ENCODE measurements at places on chromosomes 13 and 19.

- DNase-seq: no peak
Observed at GRCh38 chr13:22014469-22014868, 343.6 kb downstream of the FGF9 start.

DNA sequence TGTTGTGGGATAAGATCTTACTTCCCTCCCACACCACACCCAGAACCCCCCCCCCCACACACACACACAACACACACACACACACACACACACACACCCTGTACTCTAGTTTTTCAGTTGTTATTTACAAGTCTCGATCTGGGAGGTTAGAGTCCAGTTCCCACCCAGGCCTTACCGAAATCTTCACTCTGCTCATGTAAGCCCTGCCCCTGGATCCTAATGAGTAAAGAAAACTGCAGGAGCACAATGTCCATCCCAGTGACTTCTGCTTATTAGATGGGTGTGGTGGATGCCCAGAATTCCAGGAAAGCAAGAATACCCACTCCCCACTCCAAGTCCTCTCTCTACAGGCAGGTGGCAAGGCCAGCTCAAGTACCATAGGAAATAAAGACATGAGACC is 23.0 kb downstream of the STARD13 start:
- DNase-seq: no peak

DNA sequence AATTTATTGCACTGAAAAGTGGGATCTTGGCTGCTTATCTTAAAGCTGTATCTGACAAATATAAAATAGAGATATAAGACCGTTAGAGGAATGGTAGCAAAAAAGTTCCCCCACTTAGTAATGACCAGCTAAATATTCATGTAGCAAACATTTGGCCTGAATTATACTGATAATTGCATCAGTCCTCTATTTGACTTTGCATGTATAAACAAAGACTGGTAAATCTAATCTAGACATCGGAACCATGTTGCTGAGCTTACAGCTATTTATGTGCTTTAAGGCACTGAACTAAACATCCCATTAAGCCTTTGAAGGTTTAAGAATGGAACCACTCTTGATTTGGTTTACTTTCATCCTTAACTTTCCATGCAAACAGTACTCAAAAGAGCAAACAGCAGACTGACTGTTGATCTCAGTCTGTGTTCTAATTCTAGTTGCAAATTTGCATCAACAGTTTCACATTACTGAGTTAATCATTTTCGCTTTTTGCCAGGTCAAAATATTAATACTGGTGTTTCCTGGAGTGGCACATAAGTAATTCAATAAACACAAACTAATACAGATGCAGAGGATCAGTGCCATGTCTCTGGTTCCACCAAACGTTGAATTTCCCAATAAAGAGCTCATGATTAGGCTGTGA is 203.5 kb upstream of the HTR2A start:
- DNase-seq: no peak

DNA sequence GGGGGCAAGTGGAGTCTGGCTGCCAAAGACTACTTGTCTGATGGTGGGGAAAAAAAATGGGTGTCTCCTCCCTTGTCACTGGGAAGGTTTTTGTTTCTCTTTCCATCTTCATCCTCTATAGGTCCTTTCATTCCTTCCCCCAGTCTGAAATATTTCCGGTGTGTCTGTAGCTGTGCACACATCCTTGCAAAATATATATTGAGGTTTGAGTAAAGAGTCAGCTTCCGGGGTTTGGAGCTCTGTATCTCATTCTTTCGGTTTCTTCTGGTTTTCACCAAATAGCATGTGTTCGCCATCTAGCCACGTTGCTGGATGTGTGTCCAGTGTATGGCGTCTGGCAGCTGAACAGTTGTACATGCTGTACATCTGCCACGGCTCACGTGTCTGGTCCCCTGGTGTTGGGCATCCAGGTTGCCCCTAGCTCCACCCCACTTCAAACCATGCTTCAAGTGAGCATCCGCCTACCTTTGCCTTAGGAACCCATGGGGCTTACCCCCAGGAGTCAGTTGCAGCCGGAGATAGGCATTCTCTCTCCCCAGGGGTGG is 142.2 kb downstream of the SIPA1L3 start:
- DNase-seq: peak; percentile 28

Measured in stimulated activated CD4-positive, alpha-beta T cell treated with anti-CD3 and anti-CD28 coated beads, Interleukin-15, amount 100 ng/mL, for 1 hour (primary cell).